ENCODE measurements at places on chromosomes 2 and 18.

DNA sequence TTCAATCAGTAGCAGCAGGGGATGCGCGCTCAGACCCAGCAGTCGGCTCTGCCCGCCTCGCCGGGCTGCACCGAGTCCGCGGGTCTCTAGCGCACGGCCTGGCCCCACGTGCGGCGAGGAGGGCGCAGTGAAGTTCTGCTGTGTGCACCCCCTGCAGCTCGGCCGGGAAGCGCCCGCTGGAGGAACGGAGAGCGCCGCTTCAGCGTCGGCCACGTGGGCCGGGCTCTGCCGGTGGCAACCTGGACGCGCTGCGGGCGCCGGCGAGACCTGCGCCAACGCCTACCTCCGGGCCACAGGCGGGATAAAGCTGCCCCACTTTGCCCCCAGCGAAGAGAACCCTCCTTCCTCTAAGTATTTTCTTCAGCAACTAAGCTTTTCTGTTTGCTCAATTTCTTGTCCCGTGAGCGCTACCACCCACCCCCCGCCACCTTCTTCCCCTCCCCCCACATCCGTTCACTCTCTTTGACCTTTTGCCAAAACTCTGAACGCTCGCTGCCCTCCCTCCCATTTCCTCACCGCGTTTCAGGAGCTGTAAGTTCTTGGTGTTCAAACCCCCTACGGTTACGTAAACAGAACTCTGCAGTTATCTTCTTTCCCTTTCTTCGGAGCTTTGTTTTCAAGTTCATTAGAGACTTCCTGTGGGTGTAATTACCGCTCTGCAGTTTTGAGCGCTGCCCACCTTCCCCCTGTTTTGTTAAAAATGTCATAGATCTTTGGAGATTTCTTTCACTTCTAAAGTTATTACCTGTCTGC lies 42.6 kb upstream of the EDAR start:
- peak; percentile 6 for DNase-seq

DNA sequence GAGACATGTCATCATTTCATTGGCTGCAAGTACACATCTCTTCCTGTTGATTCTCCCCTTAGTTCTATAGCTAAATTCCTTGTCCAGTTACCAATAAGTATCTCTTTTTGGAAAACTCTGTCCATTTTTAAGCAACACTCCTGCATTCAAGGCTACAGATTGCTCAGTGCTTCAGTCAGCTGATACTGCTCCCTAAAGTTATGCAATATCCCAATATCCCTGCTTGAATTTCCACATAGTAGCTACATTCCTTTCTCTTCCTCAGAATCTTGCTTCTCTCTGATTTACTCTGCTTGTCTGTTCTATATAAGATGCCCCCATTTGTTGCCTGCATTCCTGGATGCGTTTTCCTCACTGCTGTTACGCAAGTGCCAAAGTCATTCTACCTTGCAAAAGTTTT lies 109.8 kb downstream of the PARD3B start:
- no peak for DNase-seq

DNA sequence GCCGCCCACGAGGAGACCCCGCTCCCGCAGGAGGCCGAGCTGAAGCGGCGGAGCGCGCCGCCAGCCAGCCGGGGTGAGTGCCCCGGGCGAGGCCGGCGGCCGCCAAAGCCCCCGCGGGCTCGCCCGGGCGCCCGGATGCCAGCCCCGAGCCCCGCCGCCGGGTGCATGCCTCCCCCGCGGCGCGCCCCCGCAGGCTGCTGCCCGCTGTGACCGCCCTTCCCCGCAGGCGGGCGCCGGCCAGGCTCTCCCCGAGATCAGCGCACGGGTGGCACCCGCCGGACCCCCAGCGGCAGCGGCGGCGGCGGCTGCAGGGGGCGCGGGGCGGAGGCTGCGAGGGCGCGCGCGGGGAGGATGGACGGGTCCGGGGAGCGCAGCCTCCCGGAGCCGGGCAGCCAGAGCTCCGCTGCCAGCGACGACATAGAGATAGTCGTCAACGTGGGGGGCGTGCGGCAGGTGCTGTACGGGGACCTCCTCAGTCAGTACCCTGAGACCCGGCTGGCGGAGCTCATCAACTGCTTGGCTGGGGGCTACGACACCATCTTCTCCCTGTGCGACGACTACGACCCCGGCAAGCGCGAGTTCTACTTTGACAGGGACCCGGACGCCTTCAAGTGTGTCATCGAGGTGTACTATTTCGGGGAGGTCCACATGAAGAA lies 470 bp downstream of the KCNF1 start:
- DNase-seq: no peak

DNA sequence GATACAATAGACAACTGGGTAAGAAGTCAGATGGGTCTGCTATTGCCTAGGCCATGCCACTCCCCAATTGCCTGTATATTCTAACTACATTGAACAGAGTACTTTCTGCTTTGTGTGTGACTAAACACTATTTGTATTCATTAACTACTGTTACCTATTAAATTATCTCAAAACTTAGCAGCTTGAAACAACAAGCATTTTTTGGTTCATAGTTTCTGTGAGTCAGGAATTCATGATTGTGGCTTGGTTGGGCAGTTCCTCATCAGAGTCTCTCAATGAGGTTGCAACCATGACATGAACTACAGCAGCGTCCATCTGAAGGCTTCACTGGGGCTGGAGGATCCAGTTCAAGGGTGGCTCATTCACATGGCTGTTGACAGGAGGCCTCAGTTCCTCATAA lies 205.7 kb downstream of the EN1 start:
- no peak for DNase-seq

- no peak for DNase-seq
Observed at GRCh38 chr2:202610380-202610779, 24.4 kb upstream of the FAM117B start.

DNA sequence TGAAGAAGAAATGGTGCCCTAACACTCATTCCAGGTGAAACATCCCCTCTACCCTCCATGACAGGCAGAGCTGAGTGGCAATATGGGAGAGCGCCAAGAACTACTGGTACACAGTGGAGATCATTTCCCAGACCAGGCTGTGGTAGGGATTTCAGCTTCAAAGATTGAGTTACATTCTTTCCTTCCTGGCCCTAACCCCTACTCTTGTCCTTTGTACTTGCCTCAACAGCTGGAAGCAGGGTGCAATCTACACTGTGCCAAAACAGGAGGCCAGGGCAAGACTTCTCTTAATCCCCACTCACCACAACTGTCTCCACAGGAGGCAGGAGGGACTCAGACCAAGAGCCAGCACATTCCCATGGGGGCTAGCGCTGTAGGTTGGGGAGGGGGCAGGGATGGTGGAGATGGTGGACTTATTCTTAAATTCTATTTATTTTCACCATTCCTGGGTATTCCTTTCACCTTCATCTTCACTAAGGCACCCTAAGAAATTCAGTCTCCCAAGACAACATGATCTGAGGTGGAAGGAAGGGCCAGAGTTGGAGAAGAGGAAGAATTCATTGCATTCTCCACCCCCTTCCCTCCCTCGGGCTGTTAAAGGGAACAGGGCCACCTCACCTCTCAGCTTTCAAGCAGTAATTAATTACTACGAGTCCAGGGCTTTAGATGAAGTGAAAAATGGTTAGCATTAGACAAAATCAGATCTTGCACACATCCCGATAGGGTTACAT lies 65.9 kb downstream of the AAK1 start:
- no peak for DNase-seq

DNA sequence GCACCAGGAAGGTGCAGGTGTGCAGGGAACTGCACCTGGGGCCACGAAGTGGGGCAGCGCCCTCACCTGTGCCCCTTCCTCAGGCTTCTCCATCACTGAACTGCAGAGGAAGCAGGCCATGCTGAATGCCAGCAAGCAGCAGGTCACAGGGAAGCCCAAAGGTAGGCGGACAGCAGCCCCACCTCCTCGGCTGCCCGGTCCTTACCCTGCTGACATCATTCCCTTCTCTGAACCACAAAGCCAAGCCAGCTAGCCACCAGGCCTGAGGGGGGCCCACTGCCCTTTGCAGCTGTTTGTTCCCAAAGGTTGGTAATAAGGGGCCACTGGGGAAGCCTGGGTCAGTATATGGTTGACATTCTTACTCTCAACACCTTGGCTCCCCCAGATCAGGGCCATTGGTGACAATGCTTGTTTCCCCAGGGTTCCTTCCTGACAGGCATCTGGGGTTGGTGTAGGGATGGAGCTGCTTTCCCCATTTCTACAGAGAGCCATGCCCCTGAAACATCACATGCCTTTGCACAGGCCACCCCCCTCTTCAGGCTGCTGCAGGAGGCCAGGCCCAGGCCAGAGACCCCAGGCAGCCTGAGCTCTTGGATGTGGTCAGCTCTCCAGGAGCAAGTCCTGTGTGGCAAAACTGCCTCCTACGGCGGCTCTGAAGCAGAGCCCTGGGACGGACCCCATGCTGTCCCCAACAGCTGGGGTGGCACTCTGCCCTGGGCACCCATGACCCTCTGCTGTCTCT lies 47.8 kb downstream of the FAM168B start:
- no peak for DNase-seq

DNA sequence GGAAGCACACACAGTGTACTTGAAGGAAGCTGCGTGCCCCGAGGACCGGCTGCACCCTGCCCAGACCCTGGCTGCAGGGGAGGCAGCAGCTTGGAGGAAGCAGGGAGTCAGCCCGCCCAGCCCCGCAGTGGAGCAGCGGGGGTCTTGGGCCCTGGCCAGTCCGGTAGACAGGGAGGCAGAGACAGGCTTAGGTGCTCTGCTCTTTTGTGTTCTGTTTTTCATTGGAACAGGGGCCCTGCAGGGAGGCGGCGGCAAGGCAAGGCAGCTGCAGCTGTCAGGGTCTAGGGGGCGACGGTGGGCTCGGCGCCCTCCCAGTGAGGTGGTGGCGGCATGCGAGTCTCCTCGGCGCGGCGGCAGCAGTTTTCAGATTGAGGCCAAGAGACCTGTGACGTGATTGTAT lies 53.3 kb upstream of the TFCP2L1 start:
- DNase-seq: no peak

DNA sequence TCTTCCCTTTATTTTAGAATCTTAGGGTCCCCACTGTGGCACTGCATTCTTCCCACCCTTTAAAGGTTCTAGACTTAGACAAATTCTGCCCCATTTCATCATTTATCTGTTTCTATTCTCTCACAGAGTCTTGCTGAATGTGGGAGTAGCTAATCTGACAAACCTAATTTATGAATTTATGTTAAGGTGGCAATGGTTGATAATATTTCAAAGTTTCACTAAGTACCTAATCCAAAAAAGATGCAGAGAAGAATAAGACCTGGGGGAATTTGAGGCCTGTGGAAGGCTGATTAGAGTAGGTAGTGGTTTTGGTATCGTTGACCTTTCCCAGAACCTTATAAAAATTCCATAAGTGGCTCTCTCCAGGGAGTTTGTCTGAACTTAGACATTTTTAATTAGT lies 18.0 kb downstream of the KCNE4 start:
- DNase-seq: no peak

DNA sequence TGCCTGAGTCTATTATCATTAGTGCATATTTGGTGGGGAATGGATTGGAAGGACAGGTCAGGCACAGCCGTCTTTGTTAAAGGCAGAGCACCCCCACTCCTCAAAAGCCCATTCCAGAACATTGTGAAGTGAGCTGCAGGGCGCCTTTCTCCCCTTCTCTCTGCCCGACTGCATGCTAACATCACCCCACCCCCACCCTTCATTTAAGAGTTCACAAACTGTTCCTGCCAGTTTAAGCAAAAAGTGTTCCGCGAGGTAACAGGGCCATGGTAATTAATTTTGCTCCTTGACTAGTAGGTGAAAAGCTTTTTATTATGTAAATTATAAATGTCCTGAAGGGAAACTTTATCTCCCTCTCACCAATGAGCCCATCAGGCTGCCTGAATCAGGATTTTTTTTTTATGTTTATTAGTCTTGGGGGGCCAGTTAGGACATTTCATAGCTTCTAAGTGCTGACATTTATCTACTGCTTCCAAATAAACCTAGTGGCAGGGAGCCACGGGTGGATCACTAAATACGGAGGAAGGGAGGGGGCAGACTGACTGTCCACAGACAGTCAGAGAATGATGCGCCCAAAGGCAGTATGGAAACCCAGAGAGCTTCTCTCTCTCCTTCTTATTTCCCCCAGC lies 99.4 kb downstream of the FTCDNL1 start:
- no peak for DNase-seq

GRCh38 chr2:74530239-74531187 lies 780 bp downstream of the HTRA2 start:
- no peak for DNase-seq

DNA sequence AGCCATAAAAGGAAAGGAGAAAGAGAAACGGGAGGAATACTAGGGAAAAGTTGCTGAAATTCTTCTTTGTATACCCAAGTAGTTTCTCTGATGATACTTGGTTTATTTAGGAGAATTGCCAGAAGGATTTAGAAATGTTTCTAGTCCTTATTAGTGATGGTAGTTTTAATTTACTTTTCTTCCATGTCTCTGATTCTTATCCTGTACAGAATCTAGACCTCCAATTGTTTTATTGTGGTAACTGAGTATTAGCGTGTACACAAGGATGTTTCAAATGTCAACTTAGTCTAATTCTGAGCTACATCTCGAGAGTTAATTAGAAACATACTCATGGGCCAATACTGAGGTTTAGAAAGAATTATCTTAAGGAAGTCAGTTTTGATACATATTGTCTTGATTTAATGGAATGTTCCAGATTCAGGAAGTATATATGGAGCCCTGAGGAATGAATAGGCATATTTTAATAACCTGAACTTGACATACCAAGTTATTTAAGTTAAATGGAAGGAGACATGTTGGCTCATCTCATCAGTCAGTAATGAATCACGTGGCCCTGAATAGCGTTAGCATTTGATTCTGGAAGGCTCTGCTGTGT lies 219.6 kb downstream of the LTBP1 start:
- DNase-seq: no peak

DNA sequence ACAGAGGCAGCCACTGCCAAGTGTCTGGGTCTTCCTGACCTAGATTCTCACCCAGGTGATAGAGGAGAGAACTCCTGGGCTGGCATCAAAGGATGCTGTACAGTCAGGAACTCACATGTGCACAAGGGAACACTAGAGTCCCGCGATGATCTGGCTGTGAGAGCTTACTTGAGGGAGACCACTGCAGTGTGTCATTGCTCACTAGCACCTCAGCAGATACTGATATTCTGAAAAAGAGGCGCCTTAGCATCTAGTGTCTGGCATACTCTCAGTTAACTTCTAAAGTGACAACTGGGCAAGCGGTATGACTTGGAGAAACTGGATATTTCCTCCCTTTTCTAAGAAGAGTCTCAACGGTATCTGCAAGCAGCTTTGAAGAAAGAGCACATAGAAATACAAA lies 189.9 kb downstream of the CMPK2 start:
- no peak for DNase-seq

- no peak for DNase-seq
Observed at GRCh38 chr2:239026711-239027361, 179.0 kb downstream of the TWIST2 start.

- DNase-seq: no peak
Observed at GRCh38 chr2:28528206-28528605, 32.3 kb downstream of the PLB1 start.

DNA sequence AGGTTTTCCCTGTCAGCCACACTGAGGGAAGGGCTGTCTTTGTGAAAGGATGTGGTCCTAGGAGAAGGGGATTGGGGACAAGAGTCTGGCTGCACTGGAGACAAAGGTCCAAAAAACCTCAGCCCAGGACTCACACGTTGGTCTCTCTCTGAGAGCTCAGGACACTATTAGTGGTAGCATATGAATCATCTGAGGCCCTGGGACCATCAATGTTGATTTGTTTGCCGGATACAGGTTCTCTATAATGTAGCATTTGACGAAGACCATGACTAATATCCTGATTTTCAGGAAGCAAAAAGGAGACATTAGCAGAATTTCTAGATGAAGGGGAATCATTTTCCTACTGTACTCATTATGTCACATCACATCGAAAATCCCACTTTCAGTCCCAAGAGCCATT lies 22.2 kb upstream of the DNAH6 start:
- DNase-seq: no peak

Data from NCI-H2029 treated with DMSO at 0.1 percent for 48 hours (cell line).